Upper lobe of right lung (tissue), 1 donor: ENCODE measurements at places on chromosomes 11 and 22. TPM values are rescaled to one million over a fixed set of nuclear protein-coding genes. Genes with fewer than 3 reads are reported as not detected.

- no peak overlapping the region for H3K4me3 ChIP-seq
- H3K36me3 ChIP-seq, result no peaks in the 10 kb centered on the region
- no peaks in the 10 kb centered on the region for H3K27me3 ChIP-seq
- peak overlapping the region; percentile 89 for H3K27ac ChIP-seq
- peaks cover 41% of the 10 kb centered on the region for H3K4me1 ChIP-seq
- no peak for DNase-seq
Observed at GRCh38 chr22:20205464-20205963, 54.7 kb upstream of the CCDC188 start.

- H3K4me1 ChIP-seq, result peaks cover 8% of the 10 kb centered on the region
- no peaks in the 10 kb centered on the region for H3K36me3 ChIP-seq
- H3K27me3 ChIP-seq, result no peaks in the 10 kb centered on the region
- DNase-seq, result no peak
- H3K27ac ChIP-seq, result no peak overlapping the region
- no peak overlapping the region for H3K4me3 ChIP-seq
Observed at GRCh38 chr11:83019888-83020579, 51.7 kb downstream of the RAB30 start.

DNA sequence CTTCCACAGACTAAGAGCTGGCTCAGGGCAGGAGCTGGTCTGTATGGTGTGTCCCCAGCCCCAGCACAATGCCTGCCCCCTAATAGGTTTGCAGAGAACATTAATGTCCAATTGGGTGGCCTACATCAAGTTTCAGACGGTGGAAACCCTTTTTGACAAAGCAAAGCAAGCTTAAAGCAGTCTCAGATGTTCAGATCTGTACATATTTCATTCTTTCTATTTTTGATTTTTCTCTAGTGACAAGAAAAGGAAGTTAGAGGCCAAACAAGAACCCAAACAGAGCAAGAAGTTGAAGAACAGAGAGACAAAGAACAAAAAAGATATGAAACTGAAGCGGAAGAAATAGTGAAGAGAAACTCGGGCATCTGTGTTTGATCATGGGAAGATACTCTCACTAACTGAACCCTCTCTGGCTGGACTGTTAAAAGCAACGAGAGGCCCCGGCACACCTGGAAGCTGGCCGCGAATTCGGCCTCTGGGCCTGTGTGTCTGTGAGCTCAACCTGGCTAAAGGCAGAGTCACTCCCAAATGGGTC is 40.5 kb downstream of the NAT10 start:
- DNase-seq, result no peak
- H3K36me3 ChIP-seq, result peaks cover 92% of the 10 kb centered on the region
- no peaks in the 10 kb centered on the region for H3K4me1 ChIP-seq
- no peak overlapping the region for H3K27ac ChIP-seq
- no peak overlapping the region for H3K4me3 ChIP-seq

GRCh38 chr11:3162410-3163240 is 2.5 kb downstream of the OSBPL5 start:
- H3K27me3 ChIP-seq, result no peaks in the 10 kb centered on the region
- no peak overlapping the region for H3K4me3 ChIP-seq
- peaks cover 42% of the 10 kb centered on the region for H3K4me1 ChIP-seq
- H3K27ac ChIP-seq, result no peak overlapping the region
- peak; percentile 55 for DNase-seq
- H3K36me3 ChIP-seq, result no peaks in the 10 kb centered on the region

- H3K27me3 ChIP-seq, result no peaks in the 10 kb centered on the region
- no peak for DNase-seq
- H3K4me3 ChIP-seq, result no peak overlapping the region
- H3K36me3 ChIP-seq, result peaks cover 79% of the 10 kb centered on the region
- no peaks in the 10 kb centered on the region for H3K4me1 ChIP-seq
Observed at GRCh38 chr11:110230377-110230776, 66.0 kb downstream of the RDX start.

DNA sequence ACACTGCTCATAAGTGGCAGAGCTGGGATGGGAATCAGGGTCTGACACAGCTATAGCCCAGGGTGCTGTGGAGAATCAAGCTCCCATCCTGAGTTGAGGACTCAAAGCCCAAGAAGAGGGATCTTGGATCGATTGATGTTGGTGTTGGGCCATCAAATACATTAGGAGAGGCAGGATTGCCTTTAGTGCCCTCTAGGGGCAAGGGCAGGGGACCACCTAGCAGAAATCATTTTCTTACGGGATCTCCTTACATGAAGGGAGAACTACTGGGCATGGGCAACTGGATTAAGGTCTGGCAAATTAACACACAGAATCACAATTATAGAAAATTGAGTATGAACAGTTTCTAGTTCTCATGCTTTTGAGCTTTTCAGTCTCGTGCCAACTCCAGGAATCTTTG is 24.9 kb upstream of the EMSY start:
- no peaks in the 10 kb centered on the region for H3K27me3 ChIP-seq
- H3K27ac ChIP-seq, result no peak overlapping the region
- no peak for DNase-seq
- H3K4me1 ChIP-seq, result no peaks in the 10 kb centered on the region

- peaks cover 14% of the 10 kb centered on the region for H3K36me3 ChIP-seq
- H3K27me3 ChIP-seq, result no peaks in the 10 kb centered on the region
- no peak for DNase-seq
Observed at GRCh38 chr11:65047581-65048422, 6.8 kb downstream of the SAC3D1 start.

DNA sequence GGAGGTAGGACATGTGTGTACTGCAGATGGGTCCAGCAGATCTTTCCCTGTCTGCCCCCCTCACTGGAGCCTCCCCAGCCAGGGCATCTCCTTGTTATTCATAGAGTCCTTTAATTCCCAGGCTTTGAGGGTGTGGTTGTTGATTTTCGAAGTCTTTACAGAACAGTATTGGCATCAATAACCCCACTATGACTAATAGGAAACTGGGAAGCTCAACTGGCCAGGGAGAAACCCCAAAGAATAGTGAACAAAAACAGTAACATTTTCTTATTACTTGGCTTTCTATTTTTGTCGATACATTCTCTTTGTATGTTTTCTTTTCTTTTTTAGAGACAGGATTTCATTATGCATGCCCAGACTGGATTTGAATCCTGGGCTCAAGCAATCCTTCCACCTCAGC is 57.9 kb downstream of the NF2 start:
- H3K4me3 ChIP-seq, result no peak overlapping the region
- H3K27ac ChIP-seq, result no peak overlapping the region
- peaks cover 88% of the 10 kb centered on the region for H3K36me3 ChIP-seq
- H3K4me1 ChIP-seq, result peaks cover 9% of the 10 kb centered on the region

DNA sequence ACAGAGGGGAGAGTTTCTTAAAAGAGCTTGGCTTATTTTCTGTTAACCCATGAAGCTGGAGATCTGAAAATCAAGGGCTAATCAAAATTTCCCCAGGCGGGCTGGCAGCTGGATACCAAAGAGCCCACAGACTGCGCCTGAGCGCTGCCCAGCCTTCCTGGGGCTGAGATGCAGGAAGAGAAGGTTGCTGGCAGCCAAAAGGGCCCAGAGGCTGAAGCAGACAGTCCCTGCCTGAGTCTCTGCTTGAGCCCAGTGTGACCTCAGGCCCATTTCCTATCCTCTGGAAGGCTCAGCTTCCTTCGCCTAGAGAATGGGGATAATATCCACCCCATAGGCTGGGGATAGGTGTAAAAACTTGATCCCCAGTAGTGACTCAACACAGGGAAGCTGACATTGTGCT is 49.1 kb downstream of the ARRB1 start:
- DNase-seq, result no peak
- H3K27me3 ChIP-seq, result no peaks in the 10 kb centered on the region
- no peaks in the 10 kb centered on the region for H3K36me3 ChIP-seq
- peak overlapping the region; percentile 14 for H3K27ac ChIP-seq

GRCh38 chr11:47478651-47479329 is 29.9 kb upstream of the RAPSN start:
- H3K4me3 ChIP-seq, result no peak overlapping the region
- no peak for DNase-seq
- H3K27ac ChIP-seq, result no peak overlapping the region
- H3K4me1 ChIP-seq, result peaks cover under 1% of the 10 kb centered on the region

GRCh38 chr11:5625281-5625680 is 480 bp downstream of the TRIM34 start:
- peaks cover 28% of the 10 kb centered on the region for H3K4me1 ChIP-seq
- DNase-seq, result no peak
- no peaks in the 10 kb centered on the region for H3K27me3 ChIP-seq
- no peaks in the 10 kb centered on the region for H3K36me3 ChIP-seq

- H3K36me3 ChIP-seq, result no peaks in the 10 kb centered on the region
- no peaks in the 10 kb centered on the region for H3K27me3 ChIP-seq
- H3K4me1 ChIP-seq, result peaks cover 4% of the 10 kb centered on the region
- no peak overlapping the region for H3K27ac ChIP-seq
- H3K4me3 ChIP-seq, result no peak overlapping the region
Observed at GRCh38 chr11:19696073-19696472, 16.6 kb upstream of the NAV2 start.

DNA sequence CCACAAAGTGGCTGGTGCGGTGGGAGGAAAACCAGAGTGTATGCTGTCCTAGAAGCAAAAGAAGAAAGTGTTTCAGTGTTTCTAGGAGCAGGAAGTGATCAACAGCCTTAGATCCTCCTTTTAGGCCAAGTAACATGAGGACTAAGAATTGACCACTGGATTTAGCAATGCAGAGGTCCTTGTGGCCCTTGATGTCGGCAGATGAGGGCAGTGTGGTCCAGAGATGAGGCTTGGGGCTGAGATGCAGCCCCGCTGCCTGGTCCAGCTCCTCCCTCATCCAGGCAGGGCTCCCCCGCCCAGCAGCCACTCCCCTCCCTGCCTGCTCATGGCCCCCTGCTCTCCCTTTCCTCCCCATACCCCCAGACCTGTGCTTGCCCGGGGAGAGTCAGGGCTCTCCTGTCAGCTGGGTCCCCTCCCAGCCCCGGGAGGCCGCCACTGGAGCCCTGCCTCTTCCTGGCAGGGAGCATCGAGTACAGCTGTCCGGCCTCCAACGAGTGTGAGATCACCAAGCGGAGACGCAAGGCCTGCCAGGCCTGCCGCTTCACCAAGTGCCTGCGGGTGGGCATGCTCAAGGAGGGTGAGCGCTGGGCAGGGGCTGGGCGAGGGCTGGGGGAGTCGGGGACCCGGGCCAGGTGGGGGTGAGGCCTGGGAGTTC is 3.7 kb downstream of the TRMT112 start:
- peak; percentile 69 for DNase-seq
- H3K4me1 ChIP-seq, result peaks cover 11% of the 10 kb centered on the region
- H3K27ac ChIP-seq, result peak overlapping the region; percentile 36

GRCh38 chr11:120929090-120929489 is 94.8 kb upstream of the TBCEL start:
- H3K27me3 ChIP-seq, result no peaks in the 10 kb centered on the region
- no peaks in the 10 kb centered on the region for H3K36me3 ChIP-seq

DNA sequence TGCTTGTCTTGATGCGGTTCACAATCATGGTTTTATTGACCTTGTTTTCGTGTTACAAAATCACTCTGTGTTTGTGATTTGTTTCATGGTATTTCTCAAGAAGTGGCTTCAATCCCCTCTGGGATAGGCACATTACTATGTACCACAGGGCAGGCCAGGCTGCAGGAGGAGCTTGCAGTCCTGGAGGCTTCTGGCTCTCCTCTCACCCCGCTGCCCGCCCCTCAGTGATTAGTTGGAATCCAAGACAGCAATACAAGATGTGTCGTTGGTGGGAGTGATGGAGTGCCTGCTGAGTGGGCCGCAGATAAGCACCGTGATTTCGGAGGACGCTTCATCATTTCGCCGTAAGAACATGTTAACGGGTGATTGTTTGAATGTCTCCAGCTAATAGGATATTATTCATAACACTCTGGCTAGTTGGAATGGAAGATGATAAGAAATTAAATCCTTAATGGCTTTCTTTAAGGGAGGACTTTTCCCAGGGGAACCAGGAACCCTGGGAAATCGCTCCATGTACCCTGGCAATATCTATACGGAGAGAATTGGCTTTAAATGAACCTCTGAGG is 384.4 kb downstream of the MIAT start:
- no peaks in the 10 kb centered on the region for H3K4me1 ChIP-seq
- H3K27me3 ChIP-seq, result peaks cover 24% of the 10 kb centered on the region
- H3K4me3 ChIP-seq, result no peak overlapping the region
- DNase-seq, result no peak
- H3K27ac ChIP-seq, result no peak overlapping the region

DNA sequence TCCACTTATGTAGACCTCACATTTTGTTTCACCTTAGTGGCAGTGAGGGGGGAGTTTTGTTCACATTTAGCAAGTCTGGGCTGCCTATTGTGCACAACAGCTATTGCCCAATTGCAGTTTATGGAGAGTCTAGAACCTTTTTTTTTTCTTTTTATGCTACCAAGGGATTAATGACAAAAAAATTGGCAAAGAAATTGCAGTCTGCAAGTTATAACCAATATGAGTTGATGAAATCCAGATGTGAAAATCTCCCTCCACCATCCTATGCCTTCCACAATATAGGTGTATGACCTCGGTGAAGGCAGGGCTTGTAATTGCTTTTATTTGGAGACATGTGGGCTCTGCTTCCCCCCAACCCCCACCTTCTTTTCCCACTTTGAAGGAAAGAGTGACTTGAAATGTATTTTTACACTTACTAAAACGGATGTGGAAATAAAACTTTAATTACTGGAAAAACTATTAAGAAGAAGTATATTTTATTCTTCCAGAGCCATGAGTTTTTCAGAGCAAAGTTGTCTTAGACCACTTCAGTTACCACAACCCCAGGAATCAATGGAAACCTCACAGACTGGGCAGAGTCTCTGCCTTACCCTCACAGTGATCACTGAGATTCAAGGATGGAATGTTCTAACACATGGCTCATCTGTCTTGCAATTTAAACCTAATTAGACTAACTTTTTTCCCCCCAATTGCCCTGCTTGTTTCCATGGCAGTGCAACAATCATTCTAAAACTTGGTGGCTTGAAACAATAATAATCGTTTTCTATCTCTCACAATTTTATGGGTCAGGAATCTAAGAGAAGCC is 120.8 kb upstream of the SLC5A12 start:
- no peak overlapping the region for H3K4me3 ChIP-seq
- H3K4me1 ChIP-seq, result no peaks in the 10 kb centered on the region
- H3K27ac ChIP-seq, result no peak overlapping the region
- no peaks in the 10 kb centered on the region for H3K36me3 ChIP-seq
- no peak for DNase-seq

Gene KCNC1
- not detected for total RNA-seq

Gene PRR5L
- 24.5 TPM for total RNA-seq

Gene SHISAL1
- 1.0 TPM for total RNA-seq

Gene CRYAB
- 113 TPM for total RNA-seq

Gene CNGA4
- total RNA-seq, result not detected

Gene UBTFL1
- not detected for total RNA-seq
